ENCODE measurements at places on chromosomes 7 and 10. TPM values are rescaled to one million over a fixed set of nuclear protein-coding genes. Genes with fewer than 3 reads are reported as not detected.

The GIMAP8 gene
- not detected for total RNA-seq

The MAP3K8 gene
- 8.1 TPM for total RNA-seq

GRCh38 chr7:125154930-125155329 lies 225.3 kb upstream of the POT1 start:
- peaks cover 1% of the 10 kb centered on the region for H3K36me3 ChIP-seq
- DNase-seq, result no peak
- no peak overlapping the region for H3K27ac ChIP-seq

The FKBP6 gene
- not detected for total RNA-seq

DNA sequence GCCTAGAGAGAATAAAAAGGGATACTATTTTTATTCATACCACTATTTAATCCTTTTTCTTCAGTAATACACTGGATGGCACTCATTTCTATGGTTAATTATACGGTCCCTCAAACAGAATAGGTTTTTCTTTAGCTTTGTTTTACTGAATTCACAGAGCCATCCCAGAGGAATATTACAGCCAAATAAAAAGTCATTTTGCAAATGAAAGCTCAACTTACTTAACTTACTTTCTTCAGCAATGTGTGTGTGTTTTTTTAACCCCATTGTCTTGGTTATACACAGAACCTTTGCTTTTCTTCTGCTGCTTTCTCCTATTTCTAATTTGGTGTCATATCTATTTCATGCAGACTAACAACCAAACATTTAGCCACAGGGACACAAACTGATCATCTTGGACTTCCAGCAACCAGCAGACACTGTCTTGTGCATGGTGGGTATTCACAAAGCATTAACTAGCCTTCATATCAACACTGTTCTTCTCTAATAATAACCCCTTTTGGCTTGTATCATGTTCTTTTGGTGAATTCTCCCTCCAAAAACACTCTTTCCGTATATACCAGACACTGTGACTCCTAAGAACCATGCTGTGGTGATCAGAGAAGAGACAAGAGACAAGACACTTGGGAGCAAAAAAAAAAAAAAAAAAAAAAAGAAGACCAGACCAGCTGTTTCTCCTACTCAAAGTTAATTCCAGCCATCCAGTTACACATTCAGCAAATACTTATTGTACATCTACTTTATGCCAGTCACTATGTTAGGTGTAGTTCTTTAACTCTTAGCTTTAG lies 40.4 kb downstream of the PIP4K2A start:
- H3K27me3 ChIP-seq, result no peaks in the 10 kb centered on the region
- no peak overlapping the region for H3K4me3 ChIP-seq
- no peaks in the 10 kb centered on the region for H3K36me3 ChIP-seq
- H3K27ac ChIP-seq, result no peak overlapping the region
- no peak for DNase-seq
- H3K4me1 ChIP-seq, result peaks cover 26% of the 10 kb centered on the region

The PNLIPRP3 gene
- total RNA-seq, result not detected

GRCh38 chr10:31728698-31729224 lies 199.9 kb downstream of the ARHGAP12 start:
- H3K27me3 ChIP-seq, result no peaks in the 10 kb centered on the region
- no peak for DNase-seq
- peaks cover 4% of the 10 kb centered on the region for H3K4me1 ChIP-seq
- no peaks in the 10 kb centered on the region for H3K36me3 ChIP-seq

The PLXNA4 gene
- 13.0 TPM for total RNA-seq

The MCM10 gene
- 3.7 TPM for total RNA-seq

- H3K36me3 ChIP-seq, result peaks cover 1% of the 10 kb centered on the region
- no peaks in the 10 kb centered on the region for H3K27me3 ChIP-seq
- peak overlapping the region; percentile 91 for H3K27ac ChIP-seq
- no peak overlapping the region for H3K4me3 ChIP-seq
These were observed 179.7 kb upstream of the BET1 start for GRCh38 chr7:94183891-94184290.

DNA sequence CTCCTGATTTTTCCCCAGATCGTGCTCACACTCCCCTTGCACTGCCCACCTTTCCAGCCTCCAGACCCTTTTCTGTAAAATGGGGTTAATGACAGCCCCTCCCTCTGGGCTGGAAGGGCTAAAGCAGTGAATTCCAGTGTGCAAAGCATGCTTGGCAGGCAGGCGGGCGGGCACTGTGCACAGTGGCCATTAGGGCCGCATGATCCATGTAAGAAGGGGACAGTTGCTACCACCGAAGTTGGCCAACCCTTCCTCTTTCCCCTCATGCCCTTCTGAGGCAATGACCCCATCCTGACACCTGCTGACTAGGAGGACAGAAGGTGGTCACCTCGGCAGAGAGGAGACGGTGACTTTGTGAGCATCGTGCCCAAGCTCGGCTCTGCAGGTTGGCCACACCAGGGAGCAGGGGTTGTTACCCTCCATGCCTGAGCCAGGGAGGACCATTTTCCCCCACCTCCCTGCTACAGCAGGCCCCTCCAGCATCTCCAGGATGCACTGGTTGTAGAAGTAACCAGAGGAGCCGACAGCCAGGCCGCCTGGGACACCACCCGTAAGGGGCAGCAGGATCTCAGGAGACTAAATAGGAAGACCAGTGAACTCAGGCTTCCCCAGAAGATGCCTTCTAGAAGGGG lies 166.4 kb downstream of the SLIT1 start:
- H3K4me3 ChIP-seq, result no peak overlapping the region
- peaks cover 39% of the 10 kb centered on the region for H3K4me1 ChIP-seq
- H3K27ac ChIP-seq, result no peak overlapping the region
- no peaks in the 10 kb centered on the region for H3K27me3 ChIP-seq
- peak; percentile 54 for DNase-seq

DNA sequence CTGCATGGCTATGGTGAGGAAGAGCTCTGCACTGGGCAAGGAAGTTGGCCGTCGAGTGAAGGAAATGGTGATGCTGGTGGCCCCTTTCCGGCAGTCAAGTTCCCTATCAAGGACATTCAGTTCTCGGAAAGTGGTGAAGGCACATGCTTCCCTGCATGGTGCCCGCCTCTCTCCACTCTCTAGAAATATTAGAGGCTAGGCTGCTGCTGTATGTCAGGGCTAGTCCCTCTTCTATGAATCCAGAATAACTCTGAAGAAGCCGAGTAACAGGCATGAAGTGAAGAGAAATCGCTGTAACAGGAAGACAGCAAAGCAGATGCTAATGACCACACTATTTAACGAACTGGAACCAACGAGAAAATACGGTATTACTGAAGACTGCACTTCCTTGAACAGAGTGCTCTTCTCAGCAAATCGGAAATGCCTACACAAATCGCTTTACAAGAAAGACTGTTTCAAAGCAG lies 5.4 kb downstream of the IDI1 start:
- peaks cover 46% of the 10 kb centered on the region for H3K4me1 ChIP-seq
- H3K27me3 ChIP-seq, result no peaks in the 10 kb centered on the region
- no peak overlapping the region for H3K4me3 ChIP-seq
- no peak for DNase-seq
- H3K27ac ChIP-seq, result peak overlapping the region; percentile 43

DNA sequence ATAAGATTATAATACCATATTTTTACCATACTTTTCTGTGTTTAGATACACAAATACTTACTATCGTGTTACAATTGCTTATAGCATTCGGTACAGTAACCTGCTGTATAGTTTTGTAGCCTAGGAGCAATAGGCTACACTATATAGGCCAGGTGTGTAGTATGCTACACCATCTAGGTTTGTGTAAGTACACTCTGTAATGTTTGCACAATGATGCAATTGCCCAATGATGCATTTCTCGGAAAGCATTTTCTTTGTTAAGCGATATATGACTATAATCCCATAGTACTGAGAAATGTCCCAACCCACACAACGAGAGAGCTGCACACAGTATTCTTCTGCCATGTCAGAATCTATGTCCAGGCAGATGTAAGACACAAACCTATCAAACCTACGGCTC lies 160.0 kb downstream of the NEBL start:
- H3K4me1 ChIP-seq, result peaks cover 21% of the 10 kb centered on the region
- DNase-seq, result no peak
- no peaks in the 10 kb centered on the region for H3K27me3 ChIP-seq
- no peak overlapping the region for H3K27ac ChIP-seq
- H3K4me3 ChIP-seq, result no peak overlapping the region
- peaks cover 2% of the 10 kb centered on the region for H3K36me3 ChIP-seq

The DLX5 gene
- total RNA-seq, result 0.77 TPM

DNA sequence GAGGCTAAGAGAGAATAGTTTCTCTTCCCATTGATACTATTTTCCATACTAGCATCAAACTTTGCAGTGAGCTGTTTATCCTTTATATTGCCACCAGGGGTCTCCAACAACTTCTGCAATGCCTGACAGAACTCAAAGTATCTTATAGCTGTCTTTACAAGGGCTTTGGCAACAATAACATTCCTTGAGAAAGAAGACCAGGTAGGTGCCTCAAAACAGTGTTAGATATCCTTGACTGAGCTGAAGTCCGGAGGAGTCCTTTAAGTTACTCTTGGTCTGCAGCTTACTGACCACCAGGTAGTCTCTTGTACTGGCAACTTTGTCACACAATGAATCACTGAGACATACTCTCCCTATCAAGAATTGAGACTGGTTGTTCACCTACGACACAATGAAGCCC lies 30.0 kb upstream of the TES start:
- no peak overlapping the region for H3K27ac ChIP-seq
- H3K4me1 ChIP-seq, result peaks cover 36% of the 10 kb centered on the region

The ZNF853 gene
- total RNA-seq, result 16.2 TPM

All from chondrocyte (in vitro differentiated cells).